Foreskin melanocyte (primary cell): ENCODE measurements at places on chromosomes 4 and X.

- DNase-seq = no peak
Observed at GRCh38 chr4:26319949-26320537, 771 bp upstream of the RBPJ start.

DNA sequence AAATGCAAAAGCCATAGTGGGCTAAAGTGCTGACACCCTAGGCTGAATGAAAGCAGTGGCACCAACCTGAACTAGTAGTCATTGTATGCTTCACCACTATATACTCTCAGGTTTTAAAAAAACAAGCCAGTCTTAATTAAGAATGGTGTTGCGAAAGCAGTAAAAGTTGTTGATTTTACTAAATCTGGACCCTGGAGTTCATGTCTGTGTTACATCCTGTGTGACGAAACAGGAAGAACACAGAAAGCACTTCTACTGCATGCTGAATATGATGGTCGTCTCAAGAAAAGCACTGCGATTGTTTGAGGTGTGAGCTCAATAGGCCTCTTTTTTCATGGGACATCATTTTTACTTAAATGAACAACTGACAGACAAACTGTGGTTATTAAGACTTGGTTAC lies 24.2 kb upstream of the GDPD2 start:
- DNase-seq = no peak

GRCh38 chr4:33025236-33025635 lies 2305.1 kb downstream of the PCDH7 start:
- DNase-seq = no peak

DNA sequence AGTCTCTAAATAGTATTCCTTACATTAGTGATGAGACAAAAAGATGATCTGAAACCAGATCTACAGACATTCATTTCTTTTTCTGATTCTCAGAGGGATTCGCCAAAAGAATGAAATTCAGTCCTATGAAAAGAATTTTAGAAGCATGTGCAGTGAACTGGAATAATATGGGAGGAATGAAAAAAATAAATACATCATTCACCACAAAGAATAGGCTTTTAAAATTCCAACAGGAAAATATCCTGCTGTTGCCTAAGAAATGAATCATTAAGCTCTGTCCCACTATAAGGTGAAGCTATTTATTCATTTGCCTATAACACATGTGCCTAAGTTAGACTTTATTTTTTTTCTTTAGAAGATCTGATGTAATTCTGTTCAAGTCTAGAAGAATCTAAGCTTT lies 165.9 kb downstream of the IL15 start:
- DNase-seq = no peak

GRCh38 chrX:47182106-47182700 lies 11.4 kb upstream of the UBA1 start:
- no peak for DNase-seq

- no peak for DNase-seq
Observed at GRCh38 chr4:33306131-33306530, 2586.0 kb downstream of the PCDH7 start.

GRCh38 chrX:23633834-23634580 lies 33.3 kb upstream of the PRDX4 start:
- no peak for DNase-seq

GRCh38 chrX:53065104-53065503 lies 16.5 kb downstream of the GPR173 start:
- DNase-seq = no peak

GRCh38 chrX:73987166-73987565 lies 316.8 kb upstream of the ZCCHC13 start:
- DNase-seq = no peak

GRCh38 chr4:41400296-41400695 lies 137.7 kb upstream of the LIMCH1 start:
- DNase-seq = peak; percentile 43

- no peak for DNase-seq
Observed at GRCh38 chrX:56600987-56601386, 37.6 kb downstream of the UBQLN2 start.

- DNase-seq = no peak
Observed at GRCh38 chrX:109936114-109936513, 66.8 kb upstream of the TMEM164 start.

- no peak for DNase-seq
Observed at GRCh38 chrX:15579778-15580747, 20.7 kb downstream of the ACE2 start.

- DNase-seq = no peak
Observed at GRCh38 chrX:105972690-105973386, 65.7 kb downstream of the SERPINA7 start.

DNA sequence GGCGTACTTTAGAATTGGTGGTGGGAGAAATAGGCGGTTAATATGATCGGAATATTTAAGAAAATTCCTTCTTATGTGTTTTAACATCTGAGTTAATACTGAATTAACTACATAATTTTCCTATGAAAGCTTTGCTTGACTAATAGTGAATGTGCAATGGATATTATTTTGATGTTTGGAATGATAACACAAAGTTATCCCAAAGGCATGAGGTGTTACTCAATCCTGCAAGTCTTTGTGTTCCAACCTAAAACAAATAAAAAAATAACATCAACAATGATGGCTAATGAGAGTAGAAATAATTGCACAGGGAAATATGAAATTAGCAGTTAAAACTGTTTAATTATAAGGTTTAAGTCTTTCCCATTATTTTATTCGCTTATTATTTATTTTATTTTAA lies 183.6 kb upstream of the ARSJ start:
- DNase-seq = no peak

DNA sequence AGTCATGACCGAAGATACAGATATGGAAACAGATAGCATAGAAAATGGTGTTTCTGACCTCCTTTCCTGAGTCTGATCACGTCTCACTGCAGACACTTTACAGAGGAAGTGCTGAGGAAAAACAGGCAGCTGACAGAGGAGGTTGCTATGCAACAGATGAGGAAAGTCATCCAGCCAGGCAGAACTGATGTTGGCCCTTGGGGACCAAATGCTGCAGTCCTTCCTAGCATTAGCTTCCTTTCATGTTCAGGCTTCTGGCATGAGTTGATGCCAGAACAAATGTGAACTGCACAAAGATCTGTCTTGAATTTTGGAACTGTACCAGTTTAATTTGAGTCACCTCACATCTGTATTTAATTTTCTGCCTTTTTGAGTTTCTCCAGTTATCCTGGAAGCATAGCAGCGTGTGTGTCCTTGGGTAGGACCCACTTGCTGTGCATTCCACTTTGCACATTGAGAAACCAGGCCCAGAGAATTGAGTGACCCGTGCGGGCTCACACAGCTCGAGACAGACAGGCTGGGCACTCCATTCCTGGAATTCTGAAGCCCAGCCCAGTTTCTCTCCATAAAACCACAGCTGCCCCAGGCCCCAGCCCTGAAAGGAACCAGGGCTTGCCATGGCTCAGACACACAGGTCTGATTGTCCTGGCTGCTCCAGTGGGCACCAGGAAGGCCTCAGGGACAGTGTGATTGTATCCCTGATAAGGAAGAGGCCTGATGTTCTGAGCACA lies 1.4 kb upstream of the MAGED1 start:
- peak; percentile 71 for DNase-seq

DNA sequence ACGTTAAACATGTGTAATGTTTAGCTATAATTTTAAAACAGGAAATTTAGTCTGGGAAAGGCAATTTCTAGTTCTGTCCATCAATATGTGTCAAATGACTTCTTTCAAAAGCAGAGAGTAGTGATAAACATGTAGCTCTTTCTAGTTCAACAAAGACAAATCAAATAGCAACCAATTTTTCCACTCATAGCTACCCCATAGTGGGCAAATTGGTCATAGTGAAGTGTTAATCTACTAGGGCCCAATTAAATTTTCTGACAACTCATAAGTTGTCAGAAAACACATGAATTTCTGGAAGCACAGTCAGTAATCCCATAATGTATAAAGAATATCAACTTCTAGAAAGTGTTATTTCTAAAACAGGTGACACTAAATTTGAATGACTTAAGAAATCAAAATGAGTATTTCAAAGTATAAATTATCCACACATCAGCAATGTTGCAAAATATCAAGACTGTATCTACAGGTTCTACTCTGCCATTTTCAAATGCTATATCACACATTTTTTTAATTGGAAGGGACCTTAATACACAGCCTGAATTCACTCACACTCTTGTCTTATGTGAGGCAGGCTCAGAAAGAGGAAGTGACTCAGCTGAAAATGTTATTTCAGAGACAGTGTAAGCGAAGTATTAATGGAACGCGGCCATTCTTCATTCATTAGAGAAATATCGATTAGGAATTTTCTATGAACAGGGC lies 7.7 kb downstream of the OCIAD2 start:
- no peak for DNase-seq

- DNase-seq = peak; percentile 64
Observed at GRCh38 chr4:7295197-7295910, 103.0 kb downstream of the SORCS2 start.

- no peak for DNase-seq
Observed at GRCh38 chr4:68593112-68593511, 17.0 kb upstream of the UGT2B17 start.

- DNase-seq = no peak
Observed at GRCh38 chrX:120224388-120224787, 26.2 kb upstream of the ZBTB33 start.

GRCh38 chrX:29553542-29553941 lies 661.8 kb upstream of the MAGEB2 start:
- DNase-seq = no peak

- no peak for DNase-seq
Observed at GRCh38 chr4:136643416-136643815, 888.9 kb downstream of the PCDH18 start.

DNA sequence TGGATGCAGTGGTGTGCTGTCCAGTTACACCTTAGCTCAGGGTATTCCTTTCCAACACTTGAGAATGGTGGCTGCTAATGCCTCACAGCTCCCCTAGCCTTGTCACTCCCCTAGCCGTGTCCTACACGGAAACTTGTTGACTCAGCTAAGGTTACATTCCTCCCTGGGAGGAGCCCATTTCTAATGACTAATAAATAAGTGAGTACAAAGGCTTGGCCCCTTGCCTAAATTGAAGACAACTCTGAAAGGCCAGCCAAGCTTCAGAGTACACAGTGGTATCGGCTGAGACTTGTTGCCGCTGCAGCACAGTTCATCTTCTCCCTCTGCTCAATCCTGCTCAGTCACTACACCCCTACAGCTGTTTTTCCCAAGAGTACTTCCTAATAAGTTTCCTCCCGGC lies 21.2 kb upstream of the SLC25A31 start:
- DNase-seq = no peak

DNA sequence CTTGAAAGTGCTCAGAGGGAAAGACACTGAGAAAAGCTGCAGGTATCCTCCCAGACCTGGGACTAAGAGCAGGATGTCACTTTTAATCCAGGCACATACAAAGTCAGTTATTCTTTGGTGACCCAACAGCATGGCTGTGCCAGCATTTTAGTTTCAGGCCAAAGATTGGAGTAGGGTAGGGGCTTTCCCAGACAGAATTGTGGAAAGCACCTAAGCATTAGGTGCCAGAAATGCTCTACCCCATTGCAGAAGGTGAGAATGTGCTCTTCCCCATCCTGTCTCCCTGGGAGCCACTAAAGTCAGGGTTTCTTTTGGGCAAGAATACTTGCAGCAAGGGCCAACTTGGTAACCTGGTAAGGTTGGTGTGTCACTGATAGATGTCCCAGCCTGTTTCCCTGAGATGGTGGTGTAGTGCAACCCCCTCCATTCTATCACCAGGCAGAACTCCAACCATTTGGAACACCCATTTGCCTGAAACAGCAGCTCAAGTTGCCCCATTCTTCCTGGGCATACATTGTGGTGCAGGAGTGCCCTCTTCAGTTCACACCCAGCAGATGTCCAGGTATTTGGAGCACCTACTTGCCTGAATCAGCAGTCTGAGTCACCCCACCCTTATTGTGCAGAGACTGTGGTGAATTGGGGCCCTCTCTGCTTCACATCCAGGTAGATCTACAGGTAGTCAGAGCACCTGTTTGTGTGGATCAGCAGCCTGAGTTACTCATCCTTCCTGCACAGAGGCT lies 183.5 kb downstream of the ZC4H2 start:
- DNase-seq = no peak

- DNase-seq = no peak
Observed at GRCh38 chr4:118751629-118752323, 66.6 kb downstream of the METTL14 start.

- DNase-seq = no peak
Observed at GRCh38 chr4:6245246-6246169, 24.1 kb upstream of the WFS1 start.

- DNase-seq = no peak
Observed at GRCh38 chr4:5662555-5662954, 45.8 kb downstream of the EVC2 start.

GRCh38 chr4:3118312-3118711 lies 43.8 kb downstream of the HTT start:
- no peak for DNase-seq

DNA sequence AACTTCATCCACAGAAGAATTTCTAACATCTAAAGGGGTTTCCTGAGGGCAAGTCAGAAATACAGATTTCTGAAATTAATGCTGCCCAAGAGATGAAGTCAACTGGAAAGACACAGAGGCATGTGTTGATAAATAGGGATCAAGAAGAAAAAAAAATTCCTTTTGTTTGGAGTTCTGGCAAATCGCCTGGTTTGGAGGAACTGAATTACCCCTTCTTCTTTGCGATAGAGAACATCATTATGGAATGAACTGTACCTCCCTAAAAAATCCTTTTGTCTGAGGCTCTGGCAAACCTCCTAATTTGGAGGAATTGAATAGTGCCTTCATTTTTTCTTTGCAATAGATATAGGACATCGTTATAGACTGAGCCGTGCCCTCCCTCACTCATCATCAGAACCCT lies 200.9 kb downstream of the DHRSX start:
- peak; percentile 75 for DNase-seq

DNA sequence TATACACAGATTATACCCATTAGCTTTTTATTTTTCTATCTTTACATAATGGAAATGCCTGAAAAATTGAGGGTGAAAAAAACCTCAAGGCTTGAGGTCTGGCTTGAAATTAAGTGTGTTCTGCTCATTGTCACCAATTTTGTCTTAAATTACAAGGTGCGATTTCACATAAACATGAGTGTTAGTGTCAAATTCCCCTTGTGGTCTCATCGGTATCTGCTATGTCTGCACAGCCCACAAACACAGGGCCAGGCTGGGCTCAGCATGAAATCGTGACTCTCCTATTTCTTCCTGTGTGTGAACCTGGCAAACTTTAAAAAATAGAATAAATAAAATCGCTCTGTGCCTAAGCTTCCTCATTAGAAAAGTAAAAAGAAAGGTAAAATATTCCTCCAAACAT lies 109.1 kb downstream of the CRLF2 start:
- DNase-seq = no peak

GRCh38 chrX:386239-386767 lies 404 bp downstream of the PPP2R3B start:
- no peak for DNase-seq

- DNase-seq = no peak
Observed at GRCh38 chr4:109590905-109591304, 30.9 kb downstream of the MCUB start.

DNA sequence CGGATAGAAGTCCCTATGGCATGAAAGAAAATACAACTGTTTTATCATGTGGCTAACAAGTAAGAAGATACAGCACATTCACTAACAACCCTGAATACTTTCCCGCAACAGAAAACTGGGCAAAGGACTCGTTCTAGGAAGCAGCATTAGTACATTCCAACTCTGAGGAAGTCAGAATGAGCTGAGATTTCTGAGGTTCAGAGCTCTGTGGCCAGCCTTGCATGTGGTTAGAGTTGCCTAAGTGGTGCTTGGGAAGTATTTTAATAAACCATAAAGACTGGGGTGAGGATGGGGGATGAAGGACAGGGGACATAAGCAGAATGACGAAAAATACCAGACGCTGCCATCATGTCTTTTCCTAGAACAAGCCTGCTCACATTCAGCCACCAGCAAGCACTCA lies 82.2 kb downstream of the EFHC2 start:
- no peak for DNase-seq
